GM12891 (cell line): ENCODE measurements at places on chromosomes 16 and 17.

GRCh38 chr16:88691924-88692560 lies 5.7 kb upstream of the SNAI3 start:
- no peak for DNase-seq

DNA sequence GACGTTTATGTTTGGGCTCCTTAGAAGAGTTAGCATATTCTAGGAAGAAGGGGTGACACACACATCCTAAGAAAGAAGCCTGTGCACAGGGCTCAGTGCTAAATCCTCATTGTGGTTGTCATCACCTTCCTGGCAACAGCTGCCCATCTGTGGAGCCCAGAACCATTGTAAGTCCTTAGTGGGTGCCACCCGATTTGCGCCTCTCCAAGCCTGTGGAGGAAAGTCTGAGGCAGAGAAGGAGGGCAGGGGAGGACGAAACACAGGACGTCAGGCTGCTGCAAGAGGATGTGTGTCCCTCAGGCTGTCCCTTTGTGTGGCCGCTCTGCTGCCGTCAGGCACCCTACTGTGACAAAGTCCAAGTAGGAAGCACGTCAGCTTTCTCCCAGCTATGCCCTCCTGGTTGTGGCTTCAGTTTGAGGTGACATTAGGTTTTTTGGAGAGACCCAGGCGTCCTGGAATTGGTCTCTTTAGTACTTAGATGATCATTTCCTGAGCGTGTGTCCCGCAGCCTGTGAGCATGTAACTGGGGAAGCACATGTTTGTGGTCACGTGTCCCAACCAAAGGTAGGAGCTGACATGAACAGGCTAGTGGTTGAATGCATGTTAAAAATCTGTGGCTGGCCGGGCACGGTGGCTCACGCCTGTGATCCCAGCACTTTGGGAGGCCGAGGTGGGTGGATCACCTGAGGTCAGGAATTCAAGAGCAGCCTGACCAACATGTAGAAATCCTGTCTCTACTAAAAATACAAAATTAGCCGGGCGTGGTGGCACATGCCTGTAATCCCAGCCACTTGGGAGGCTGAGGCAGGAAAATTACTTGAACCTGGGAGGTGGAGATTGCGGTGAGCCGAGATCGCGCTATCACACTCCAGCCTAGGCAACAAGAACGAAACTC lies 10.7 kb downstream of the CLUAP1 start:
- no peak for DNase-seq

GRCh38 chr16:17154981-17155380 lies 315.8 kb downstream of the XYLT1 start:
- no peak for DNase-seq

DNA sequence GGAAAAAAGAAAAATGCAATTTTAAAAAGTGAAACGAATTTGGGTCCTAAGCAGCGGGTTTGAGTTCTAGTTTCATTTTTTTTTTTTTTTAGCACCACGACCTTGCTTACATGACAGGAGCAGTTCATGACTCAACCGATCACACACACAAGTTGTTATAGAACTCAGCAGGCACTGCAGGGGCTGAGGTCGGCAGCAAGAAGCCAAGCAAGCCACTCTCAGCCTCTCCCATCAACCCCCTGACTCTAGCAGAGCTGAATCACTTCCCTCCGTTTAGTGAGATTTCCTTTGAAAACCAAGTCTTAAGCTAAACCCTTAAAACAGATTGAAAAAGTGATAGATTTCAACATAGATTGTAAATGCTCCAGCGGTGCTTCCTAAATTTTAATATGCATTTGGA lies 520.8 kb downstream of the HAPSTR1 start:
- no peak for DNase-seq
